Activated naive CD8-positive, alpha-beta T cell treated with anti-CD3 and anti-CD28 coated beads for 36 hours (primary cell): ENCODE measurements at places on chromosomes 5 and 9. TPM values are rescaled to one million over a fixed set of nuclear protein-coding genes. Genes with fewer than 3 reads are reported as not detected.

- no peaks in the 10 kb centered on the region for H3K36me3 ChIP-seq
- H3K27me3 ChIP-seq: no peaks in the 10 kb centered on the region
- H3K27ac ChIP-seq: no peak overlapping the region
- H3K4me1 ChIP-seq: peaks cover 2% of the 10 kb centered on the region
- no peak for DNase-seq
- H3K4me3 ChIP-seq: no peak overlapping the region
These were observed 69.7 kb downstream of the ABCA1 start for GRCh38 chr9:104858271-104858670.

Gene PTGES
- 0.20 TPM for total RNA-seq

Gene ORM2
- total RNA-seq: not detected

DNA sequence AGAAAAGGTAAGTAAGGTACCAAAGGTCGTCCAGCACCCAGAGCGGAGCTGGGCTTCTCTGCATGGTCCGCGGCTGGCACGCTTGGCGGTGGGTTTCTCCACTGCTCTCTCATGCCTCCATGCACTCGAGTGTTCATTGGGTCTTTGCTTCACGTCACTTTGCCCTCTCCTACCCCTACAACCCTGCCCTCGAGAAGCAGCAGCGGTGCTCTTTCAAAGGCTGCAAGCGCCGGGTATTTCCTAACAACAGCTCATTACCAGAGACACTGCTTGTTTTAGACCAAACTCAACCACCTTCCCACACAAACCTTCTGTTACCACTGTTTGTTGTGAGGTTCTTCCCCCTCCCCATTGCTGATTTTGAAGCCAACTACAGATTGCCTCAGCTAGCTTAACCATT is 21.5 kb upstream of the ZBTB34 start:
- no peaks in the 10 kb centered on the region for H3K27me3 ChIP-seq
- peaks cover 25% of the 10 kb centered on the region for H3K4me1 ChIP-seq
- H3K4me3 ChIP-seq: no peak overlapping the region
- no peak overlapping the region for H3K27ac ChIP-seq
- no peak for DNase-seq
- peaks cover 17% of the 10 kb centered on the region for H3K36me3 ChIP-seq

DNA sequence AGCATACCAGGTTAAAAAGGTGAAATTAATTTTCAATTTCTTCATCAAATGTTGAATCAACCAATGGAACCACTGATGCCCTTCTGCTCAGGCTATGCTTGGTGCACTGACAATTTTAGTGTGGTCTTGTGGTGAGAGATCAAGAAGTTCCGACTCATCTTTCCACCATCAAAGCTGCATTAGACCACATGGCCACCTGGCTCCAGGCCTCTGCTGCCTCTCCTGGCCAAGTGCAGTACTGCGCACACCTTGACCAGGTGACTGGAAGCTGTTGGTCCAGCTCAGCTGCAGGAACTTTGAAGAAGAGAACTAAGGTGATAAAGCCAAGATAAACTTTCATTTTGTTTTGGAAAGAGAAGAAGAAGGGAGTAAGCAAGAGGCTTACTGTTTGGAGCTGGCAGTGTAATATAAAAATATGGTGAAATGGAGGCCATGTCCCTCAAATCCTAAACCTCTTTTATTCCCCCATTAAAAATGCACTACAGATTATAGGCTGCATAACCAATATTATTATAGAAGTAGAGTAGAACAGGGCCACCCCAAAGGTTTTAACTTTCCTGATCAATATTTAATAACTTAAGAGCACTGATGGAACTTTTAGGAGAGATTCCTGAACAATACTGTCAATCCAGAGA is 315.5 kb upstream of the C9orf72 start:
- H3K4me3 ChIP-seq: no peak overlapping the region
- H3K27ac ChIP-seq: no peak overlapping the region

DNA sequence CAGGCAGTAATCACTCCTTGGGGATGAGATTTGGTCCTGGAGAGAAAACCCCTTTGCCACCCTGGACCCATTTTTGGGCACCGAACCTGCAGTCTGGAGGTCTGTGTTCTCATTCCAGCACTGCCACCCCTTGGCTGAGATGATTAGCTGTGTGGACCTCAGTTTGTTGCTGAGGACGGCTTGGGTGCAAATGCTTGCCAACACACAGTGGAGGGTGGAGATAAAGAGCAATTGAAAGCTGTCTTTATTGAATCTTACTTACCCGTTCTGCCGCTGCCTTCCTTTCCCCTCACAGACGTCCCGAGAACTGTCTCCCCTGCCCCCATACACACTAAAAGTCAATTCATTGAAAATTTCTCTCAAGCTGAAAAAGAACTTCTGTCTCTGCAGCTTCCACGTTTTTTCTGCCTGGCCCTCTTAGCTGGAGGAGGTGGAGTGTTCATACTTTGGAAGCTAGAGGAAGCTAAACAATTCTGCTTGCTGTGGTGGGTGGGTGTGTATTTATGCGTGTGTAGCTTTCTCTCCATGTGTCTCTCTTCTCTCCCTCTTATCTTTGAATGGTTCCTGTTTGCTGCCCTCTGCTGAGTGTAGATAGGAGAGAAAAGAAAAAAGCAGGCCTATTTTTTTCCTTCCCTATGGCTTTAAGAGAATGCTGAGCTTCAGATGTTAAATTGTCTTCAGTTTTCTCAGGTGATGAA is 6.6 kb downstream of the GALNT10 start:
- H3K4me1 ChIP-seq: peaks cover 50% of the 10 kb centered on the region
- H3K4me3 ChIP-seq: peak overlapping the region; percentile 40
- peak overlapping the region; percentile 79 for H3K27ac ChIP-seq
- no peaks in the 10 kb centered on the region for H3K27me3 ChIP-seq
- H3K36me3 ChIP-seq: peaks cover 14% of the 10 kb centered on the region

- no peak overlapping the region for H3K27ac ChIP-seq
- no peaks in the 10 kb centered on the region for H3K4me1 ChIP-seq
- no peaks in the 10 kb centered on the region for H3K27me3 ChIP-seq
These were observed 271.9 kb upstream of the ADAMTS16 start for GRCh38 chr5:4868140-4868735.

GRCh38 chr9:116350213-116350612 is 196.6 kb downstream of the PAPPA start:
- no peaks in the 10 kb centered on the region for H3K4me1 ChIP-seq
- H3K27ac ChIP-seq: no peak overlapping the region

- no peaks in the 10 kb centered on the region for H3K27me3 ChIP-seq
- no peak overlapping the region for H3K4me3 ChIP-seq
- H3K4me1 ChIP-seq: no peaks in the 10 kb centered on the region
- no peak overlapping the region for H3K27ac ChIP-seq
- H3K36me3 ChIP-seq: no peaks in the 10 kb centered on the region
These were observed 375.3 kb upstream of the DAB2 start for GRCh38 chr5:39800042-39800601.

- no peak overlapping the region for H3K27ac ChIP-seq
- no peaks in the 10 kb centered on the region for H3K36me3 ChIP-seq
- peaks cover 4% of the 10 kb centered on the region for H3K27me3 ChIP-seq
- no peaks in the 10 kb centered on the region for H3K4me1 ChIP-seq
These were observed 82.4 kb upstream of the SPATA31C2 start for GRCh38 chr9:88220652-88221051.

DNA sequence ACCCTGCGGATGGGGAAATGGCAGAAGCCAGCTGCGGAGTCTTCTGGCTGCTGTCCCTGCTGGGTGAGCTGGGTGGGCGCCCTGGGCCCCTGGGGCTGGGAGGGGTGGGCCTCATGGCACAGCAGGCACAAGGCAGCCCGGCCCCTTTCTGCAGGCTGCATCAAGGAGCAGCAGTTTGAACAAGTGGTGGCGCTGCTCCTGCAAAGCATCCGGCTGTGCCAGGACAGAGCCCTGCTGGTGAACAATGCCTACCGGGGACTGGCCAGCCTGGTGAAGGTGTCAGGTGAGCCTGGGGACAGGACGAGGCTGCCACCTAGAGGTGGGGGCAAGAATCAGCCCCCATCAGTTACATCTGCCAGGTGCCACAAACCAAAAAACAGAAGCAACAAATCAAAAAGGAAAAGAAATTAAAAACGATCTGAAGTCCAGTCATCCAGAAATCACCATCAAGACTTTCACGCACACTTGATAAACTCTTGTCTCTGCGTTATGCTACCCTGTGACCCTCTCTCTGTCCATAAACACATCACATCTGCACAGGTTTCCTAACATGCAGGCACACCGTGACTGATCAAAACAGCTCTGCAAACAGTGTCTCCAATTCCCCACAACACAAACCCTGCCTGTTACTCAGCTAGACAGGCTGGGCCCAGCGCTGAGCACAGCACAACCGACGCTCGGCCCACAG is 13.9 kb downstream of the REXO4 start:
- H3K4me3 ChIP-seq: no peak overlapping the region
- peak; percentile 61 for DNase-seq
- no peaks in the 10 kb centered on the region for H3K27me3 ChIP-seq
- H3K27ac ChIP-seq: peak overlapping the region; percentile 34
- H3K4me1 ChIP-seq: peaks cover 15% of the 10 kb centered on the region

Gene ARHGEF37
- 2.3 TPM for total RNA-seq

Gene PCDHB16
- not detected for total RNA-seq

DNA sequence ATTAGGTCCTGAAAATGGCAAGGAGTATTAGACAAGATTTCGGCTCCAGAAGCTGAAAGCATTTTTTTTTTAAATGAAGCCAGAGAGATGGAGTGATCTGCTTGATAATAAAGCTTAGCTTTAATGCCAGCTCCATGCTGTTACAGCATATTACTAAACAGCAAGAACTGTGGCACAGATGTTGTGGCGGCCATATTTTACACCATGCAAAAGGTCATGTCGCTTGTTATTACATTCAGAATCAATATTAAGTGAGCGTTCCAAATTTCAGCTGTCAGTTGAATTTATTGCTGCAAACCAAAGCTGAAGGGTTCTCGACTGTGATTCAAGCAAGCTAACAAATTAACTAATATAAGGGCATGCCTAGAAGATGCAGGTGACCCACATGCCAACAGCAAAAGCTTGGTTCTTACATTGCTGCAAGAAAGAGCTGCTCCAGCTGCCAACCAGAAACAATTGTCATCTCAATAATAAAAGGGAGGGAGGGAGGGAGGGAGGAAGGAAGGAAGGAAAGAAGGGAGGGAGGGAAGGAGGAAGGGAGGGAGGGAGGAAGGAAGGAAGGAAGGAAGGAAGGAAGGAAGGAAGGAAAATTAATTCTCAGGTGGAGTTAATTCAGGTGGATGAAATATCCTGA is 517.7 kb upstream of the WWC1 start:
- no peak for DNase-seq
- no peaks in the 10 kb centered on the region for H3K36me3 ChIP-seq
- H3K4me1 ChIP-seq: no peaks in the 10 kb centered on the region
- H3K4me3 ChIP-seq: no peak overlapping the region

DNA sequence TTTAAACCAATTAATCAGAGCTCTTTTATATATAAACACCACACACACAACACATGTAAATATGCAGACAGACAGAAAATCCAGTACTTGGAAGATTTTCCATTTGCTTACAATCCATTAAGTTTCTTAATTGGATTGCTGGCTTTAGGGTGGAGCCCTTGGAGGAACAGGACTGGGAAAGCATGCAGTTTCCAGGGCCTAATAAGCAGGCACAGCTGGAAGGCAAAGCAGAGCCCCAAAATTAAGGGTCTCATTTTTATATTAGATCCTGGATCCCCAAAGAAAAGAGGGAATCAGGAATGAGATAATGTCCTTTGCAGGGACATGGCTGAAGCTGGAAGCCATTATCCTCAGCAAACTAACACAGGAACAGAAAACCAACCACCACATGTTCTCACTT is 13.1 kb upstream of the SMC2 start:
- no peak overlapping the region for H3K27ac ChIP-seq
- H3K4me1 ChIP-seq: peaks cover 2% of the 10 kb centered on the region
- peaks cover 6% of the 10 kb centered on the region for H3K36me3 ChIP-seq
- no peak for DNase-seq

DNA sequence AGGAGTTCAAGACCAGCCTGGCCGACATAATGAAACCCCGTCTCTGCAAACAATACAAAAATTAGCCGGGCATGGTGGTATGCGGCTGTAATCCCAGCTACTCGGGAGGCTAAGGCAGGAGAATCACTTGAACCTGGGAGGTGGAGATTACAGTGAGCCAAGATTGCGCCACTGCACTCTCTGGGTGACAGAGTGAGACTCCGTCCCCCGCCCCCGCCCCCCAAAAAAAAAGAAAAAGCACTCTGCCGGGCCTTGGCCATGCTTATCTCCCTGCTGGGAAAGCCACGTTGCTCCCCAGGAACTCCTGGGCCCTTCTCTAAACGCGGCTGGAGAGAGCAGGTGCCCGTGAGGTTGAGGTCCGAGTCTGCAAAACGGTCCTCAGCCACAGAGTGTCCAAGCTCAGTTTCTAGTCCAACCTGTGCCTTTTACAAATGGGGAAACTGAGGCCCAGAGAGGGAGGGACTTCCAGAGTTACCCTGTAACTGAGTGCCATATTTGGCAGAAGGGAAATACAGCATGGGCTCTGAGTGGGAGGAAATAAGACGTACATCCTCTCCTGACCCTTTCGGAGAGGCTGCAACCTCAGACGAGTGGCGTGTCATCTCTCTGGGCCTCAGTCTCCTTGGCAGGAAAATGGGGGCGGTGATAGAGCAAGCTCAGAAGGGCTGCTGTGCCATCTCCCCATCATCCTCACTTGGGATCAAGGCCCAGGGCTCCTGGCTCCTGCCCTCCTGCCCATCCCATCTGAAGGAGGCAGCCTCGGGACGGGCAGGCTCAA is 6.6 kb upstream of the PHYHD1 start:
- H3K4me1 ChIP-seq: peaks cover 50% of the 10 kb centered on the region
- H3K4me3 ChIP-seq: no peak overlapping the region

DNA sequence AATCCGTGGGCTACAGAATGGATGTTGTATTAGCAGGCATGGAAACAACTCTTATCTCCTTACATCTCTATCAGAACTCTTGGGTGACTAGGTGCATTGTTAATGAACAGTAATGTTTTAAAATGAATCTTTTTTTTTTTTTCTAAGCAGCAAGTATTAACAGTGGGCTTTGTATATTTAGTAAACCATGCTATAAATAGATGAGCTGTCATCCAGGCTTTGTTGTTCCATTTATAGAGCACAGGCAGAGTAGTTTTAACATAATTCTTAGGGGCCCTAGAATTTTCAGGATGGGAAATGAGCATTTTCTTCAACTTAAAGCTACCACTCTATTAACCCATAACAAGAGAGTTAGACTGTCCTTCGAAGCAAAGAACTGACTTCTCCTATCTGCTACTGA is 233.7 kb upstream of the ADAMTSL1 start:
- no peak overlapping the region for H3K4me3 ChIP-seq
- DNase-seq: no peak
- peaks cover 31% of the 10 kb centered on the region for H3K27me3 ChIP-seq
- H3K4me1 ChIP-seq: peaks cover 11% of the 10 kb centered on the region
- H3K27ac ChIP-seq: no peak overlapping the region

- H3K27ac ChIP-seq: no peak overlapping the region
- peaks cover 71% of the 10 kb centered on the region for H3K27me3 ChIP-seq
- peaks cover 10% of the 10 kb centered on the region for H3K4me1 ChIP-seq
- H3K4me3 ChIP-seq: no peak overlapping the region
These were observed 60.5 kb downstream of the MAP1B start for GRCh38 chr5:72167804-72168203.

Gene TRIO
- total RNA-seq: 7.4 TPM
